Heart right ventricle (tissue), 16 donors: ENCODE measurements at places on chromosomes 6 and 20.
A peak's percentile ranks its signal among the peaks of the same experiment; 100 is the strongest.

DNA sequence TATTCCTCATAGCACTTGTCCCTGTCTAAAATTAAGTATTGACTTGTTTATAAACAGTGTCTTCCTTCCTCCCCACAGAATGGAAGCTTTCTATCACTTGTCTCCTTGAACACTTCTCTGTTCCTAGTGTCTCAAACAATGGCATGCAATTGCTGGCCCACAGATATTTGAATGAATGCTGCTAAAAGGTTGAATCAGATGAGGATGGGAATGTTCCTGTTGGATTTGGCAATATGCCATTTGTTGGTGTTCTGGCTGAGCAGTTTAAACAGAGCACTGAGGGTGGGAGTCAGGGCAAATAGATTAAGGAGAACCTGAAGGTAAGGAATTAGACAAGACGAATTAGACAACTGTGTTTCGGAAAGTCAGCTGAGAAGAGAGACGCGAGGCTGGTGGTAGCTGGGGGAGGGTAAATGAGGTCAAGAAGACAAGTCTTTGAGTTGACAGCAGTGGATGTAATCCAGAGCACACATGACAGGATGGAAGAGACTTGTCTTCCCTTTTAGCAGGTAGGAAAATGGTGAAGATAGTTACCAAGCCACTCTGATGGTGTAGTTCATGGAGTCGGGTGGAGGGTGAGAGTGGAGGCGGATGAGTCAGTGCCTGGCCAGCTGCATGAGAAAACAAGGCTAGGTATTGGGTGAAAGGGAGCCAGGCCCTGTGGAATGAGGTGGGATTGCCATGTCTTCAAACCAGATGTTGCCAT is 58.3 kb upstream of the GNRH2 start:
- H3K36me3 ChIP-seq = peaks cover 26% of the 10 kb centered on the region
- H3K27me3 ChIP-seq = no peaks in the 10 kb centered on the region
- H3K4me1 ChIP-seq = peaks cover 8% of the 10 kb centered on the region
- H3K27ac ChIP-seq = no peak overlapping the region

- DNase-seq = no peak
- no peaks in the 10 kb centered on the region for H3K4me1 ChIP-seq
- H3K27ac ChIP-seq = no peak overlapping the region
- H3K27me3 ChIP-seq = no peaks in the 10 kb centered on the region
- peaks cover 10% of the 10 kb centered on the region for H3K36me3 ChIP-seq
These were observed 30.2 kb downstream of the CHD6 start for GRCh38 chr20:41587956-41588355.

DNA sequence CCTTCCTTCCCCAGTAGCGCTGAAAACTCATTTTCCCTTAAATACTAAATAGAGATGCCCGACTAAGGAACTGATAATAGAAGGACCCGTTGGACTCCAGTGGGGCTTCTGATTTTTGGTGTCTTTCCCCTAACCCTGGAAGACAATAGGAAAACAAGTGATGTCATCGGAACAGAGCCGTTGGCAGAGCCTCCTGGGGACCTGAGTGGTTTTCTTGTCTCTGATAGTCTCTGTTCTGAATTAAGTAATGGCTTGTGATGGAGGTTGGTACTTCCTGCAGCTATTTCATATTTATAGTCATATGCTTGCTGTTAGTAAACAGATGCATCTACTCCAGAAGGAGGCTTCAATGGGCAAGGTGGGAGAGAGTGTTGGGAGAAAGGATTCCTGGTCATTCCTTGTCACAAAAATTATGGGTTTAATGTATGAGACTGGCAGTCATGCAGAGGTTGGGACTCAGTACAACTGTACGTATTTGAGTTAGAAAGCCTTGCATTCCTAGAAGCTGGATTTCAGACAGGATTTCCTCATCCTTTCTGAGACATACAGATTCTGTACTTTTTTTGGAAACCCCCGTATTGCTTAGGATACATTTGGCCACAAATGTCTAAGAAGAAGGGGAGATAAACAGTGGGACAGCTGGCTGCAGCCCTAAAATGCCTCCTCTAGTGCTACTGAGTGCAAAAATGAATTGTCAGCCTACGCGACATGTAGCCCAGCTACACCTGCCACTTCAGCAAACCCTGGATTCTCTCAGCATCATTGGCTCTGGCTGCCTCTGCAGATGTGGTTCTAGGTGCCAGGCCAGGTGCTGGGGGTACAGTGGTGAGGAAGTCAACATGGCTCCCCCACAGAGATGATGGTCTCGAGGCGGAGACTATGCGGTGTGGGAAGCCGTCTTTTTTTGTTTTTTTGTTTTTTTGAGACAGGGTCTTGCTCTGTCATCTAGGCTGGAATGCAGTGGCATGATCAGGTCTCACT is 38.1 kb downstream of the CDS2 start:
- no peak overlapping the region for H3K27ac ChIP-seq
- DNase-seq = no peak
- no peaks in the 10 kb centered on the region for H3K27me3 ChIP-seq
- no peaks in the 10 kb centered on the region for H3K36me3 ChIP-seq
- peaks cover 76% of the 10 kb centered on the region for H3K4me1 ChIP-seq
- no peak overlapping the region for H3K4me3 ChIP-seq

DNA sequence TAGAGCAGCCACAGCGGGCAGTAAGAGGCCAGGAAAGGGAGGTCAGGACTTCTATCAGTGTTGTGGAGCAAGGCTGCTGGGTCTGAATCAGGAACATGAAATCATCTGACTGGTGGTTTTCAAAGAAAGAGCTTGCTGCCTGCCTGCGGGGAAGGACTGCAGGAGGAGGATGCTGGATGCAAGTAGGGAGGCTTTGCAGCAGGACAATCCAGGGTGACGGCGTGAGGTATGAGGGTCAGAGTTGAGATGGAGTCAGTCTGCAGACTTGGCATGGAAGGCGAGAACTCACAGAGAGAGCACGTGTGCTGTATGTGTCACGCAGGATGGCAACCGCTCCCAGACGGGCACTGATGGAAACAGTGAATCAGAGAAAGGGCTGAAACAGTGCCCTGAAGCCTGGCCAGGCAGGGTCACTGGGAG is 59.2 kb upstream of the CD93 start:
- H3K27me3 ChIP-seq = no peaks in the 10 kb centered on the region
- peaks cover 33% of the 10 kb centered on the region for H3K4me1 ChIP-seq
- no peak overlapping the region for H3K27ac ChIP-seq
- no peak for DNase-seq
- H3K4me3 ChIP-seq = no peak overlapping the region

DNA sequence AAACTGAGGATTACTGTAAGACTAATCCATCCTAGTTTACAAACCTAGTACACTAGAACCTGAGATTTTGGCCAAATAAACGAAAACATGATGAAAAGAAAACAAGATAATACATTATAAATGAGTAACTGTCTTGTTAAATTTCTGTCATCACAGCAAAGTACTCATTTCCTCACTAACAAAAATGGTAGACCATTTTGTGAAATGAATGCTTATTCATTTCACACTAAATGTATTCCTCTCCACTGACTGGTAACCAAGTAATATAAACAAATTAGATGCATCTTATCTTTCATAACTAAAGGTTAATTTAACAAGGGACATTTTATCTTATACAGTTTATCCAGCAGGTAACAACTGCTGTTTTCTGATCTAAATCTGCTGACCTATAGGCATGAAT is 143.7 kb downstream of the REV3L start:
- H3K27me3 ChIP-seq = no peaks in the 10 kb centered on the region
- H3K4me3 ChIP-seq = no peak overlapping the region
- H3K27ac ChIP-seq = no peak overlapping the region
- H3K4me1 ChIP-seq = no peaks in the 10 kb centered on the region
- no peaks in the 10 kb centered on the region for H3K36me3 ChIP-seq

- no peak overlapping the region for H3K4me3 ChIP-seq
- H3K36me3 ChIP-seq = no peaks in the 10 kb centered on the region
- H3K4me1 ChIP-seq = no peaks in the 10 kb centered on the region
These were observed 191.2 kb upstream of the TCF21 start for GRCh38 chr6:133697666-133698065.

- no peaks in the 10 kb centered on the region for H3K36me3 ChIP-seq
- DNase-seq = no peak
- peaks cover 25% of the 10 kb centered on the region for H3K4me1 ChIP-seq
These were observed 547.2 kb upstream of the JAG1 start for GRCh38 chr20:11221046-11221445.

- H3K4me1 ChIP-seq = peaks cover 8% of the 10 kb centered on the region
- peaks cover 31% of the 10 kb centered on the region for H3K36me3 ChIP-seq
- no peak overlapping the region for H3K4me3 ChIP-seq
- H3K27ac ChIP-seq = no peak overlapping the region
- no peaks in the 10 kb centered on the region for H3K27me3 ChIP-seq
- DNase-seq = no peak
These were observed 4.9 kb upstream of the RPL10A start for GRCh38 chr6:35463292-35463691.

DNA sequence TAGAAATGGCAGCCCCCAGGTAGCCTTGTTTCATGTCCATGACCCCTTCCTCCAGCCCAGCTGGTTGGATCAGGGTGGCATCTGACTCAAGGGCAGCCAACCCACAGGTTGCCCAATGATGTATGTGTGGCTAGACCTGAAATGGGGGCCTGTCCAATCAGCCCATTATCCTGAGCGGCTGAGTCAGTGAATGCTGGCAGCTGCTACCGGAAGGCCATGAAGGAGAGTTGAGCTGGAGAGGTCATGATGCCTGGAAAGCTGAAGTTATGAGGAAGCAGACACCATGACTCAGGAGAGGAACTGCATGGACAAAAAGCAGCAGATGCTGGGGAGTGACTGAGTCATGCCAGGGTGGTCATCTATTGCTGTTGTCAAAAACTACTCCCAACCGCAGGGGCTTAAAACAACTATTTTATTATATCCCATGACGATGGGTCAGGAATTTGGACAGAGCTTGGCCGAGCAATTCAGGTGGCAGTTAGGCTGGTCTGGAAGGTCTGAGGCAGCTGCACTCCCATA is 67.3 kb downstream of the MDGA1 start:
- H3K27ac ChIP-seq = no peak overlapping the region
- H3K36me3 ChIP-seq = no peaks in the 10 kb centered on the region
- peaks cover under 1% of the 10 kb centered on the region for H3K4me1 ChIP-seq
- H3K27me3 ChIP-seq = peaks cover 4% of the 10 kb centered on the region
- no peak for DNase-seq

GRCh38 chr6:141562186-141562811 is 570.4 kb upstream of the GJE1 start:
- peak overlapping the region; percentile 19 for H3K4me3 ChIP-seq
- no peaks in the 10 kb centered on the region for H3K36me3 ChIP-seq
- H3K27me3 ChIP-seq = no peaks in the 10 kb centered on the region
- peak overlapping the region; percentile 79 for H3K27ac ChIP-seq
- H3K4me1 ChIP-seq = peaks cover 18% of the 10 kb centered on the region
- DNase-seq = peak; percentile 23

DNA sequence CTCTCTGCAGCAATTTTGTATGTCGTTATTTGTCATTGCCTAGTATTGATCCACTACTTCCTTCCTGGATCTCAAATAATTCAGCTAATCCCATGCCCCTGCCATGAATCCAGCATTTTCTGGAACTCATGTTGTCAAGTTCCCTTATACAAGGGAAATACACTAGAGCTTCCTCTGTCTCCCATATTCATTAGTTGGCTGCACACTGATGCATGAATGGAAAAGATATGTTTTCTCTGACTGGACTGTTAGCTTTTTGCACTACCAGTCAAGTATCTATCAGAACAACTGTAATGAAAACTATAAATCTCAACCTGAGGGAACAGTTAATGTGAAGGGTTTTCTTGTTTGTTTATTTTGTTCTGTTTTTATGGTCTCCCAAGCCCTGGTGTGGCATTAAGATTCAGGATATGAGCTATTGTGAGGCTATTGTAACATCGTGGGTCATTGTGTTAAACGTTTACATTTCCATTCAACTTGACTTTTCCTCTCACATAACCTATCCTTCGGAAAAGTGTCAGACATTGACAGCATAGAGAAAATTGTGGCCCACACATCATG is 102.5 kb upstream of the FAM8A1 start:
- no peak for DNase-seq
- H3K27ac ChIP-seq = no peak overlapping the region
- H3K4me3 ChIP-seq = no peak overlapping the region

DNA sequence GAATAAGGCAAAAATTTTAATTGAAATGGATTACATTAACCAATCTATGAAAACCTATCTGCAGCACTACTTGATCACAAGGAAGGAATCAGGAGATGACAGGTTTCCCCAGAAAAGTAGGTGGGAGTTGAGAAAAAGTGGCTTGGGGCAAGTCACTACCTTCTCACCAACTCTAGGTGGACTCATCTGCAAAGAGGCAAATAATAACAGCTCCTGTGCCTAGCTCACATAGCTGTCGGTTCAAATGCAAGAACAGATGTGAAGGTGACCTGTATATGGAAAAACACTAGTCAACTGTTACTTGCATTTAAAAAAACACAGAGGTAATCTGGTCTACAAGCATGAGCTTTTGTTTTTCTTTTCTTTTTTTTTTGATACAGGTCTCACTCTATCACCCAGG is 67.2 kb downstream of the POPDC3 start:
- no peak overlapping the region for H3K27ac ChIP-seq
- DNase-seq = no peak
- H3K4me1 ChIP-seq = no peaks in the 10 kb centered on the region
- peaks cover 81% of the 10 kb centered on the region for H3K36me3 ChIP-seq

DNA sequence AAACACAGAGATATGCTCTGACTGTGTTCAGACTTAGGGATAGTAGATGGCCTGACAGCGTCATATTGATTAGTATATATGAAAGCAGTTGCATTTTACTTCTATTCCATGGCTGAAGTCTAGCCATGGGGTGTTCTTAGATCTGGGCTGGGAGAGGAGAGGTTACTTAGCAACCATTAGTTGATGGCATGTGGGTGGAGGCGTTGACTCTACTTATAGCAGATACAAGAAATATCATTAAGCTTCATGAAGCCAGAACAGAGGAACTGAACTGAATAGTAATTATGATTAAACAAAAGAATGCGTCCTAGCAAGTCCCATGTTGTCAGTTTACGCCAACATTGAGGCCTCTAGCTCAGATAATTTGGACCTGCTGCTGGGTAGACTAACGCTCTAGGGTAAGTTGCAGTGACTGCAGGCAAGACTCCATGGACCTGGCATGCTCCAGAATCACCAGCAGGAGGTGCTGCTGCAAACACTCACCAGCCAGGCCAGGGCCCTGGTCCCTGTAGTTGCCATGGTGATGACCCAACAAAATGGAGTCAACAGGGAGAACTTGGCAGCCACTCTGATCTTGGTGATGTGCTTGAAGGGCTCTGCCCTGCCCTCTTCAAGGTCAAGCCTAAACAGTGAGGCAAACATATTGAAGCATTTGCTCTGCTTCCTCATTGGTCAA is 477.3 kb downstream of the PREX1 start:
- H3K4me3 ChIP-seq = no peak overlapping the region
- no peak for DNase-seq
